Activated T-cell treated with anti-CD3 and anti-CD28 coated beads for 48 hours (primary cell): ENCODE measurements at places on chromosomes 7 and 10.

DNA sequence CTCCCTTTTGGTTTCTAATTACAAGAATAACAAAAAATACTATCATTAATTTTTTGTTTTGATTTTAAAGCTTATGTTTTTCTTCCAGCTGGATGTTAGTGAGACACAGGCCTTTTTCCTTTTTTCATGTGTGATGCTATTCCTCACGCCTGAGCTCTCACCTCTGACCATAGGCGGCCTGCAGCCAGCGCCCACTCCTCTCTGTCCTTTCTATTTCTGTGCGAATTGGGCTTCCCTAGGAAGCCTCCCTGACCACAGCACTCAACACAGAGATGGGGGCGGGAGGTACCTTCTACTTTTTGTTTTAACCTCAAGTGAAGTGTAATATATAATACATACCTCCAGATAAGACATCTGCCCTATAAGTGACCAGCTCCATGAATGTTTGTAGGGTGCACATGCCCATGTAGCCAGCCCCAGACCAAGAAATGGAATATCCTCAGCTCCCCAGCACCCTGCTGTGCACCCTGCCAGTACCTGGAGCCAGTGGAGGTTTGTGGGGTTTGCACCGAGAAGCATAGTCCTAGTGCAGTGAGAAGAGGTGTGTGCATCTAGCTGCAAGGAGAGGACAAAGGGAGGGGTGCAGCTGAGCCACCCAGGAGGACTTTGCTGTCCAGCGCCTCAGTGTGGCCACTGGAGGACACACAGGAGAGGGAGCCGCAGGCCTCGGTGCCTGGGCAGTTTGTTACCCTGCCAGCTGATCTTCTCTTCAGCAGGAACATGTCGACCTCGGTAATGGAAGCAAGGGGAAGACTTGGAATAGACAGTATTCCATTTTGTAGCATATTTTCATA, 38.5 kb downstream of the BNIP3 start:
- no peak for DNase-seq

GRCh38 chr10:24382596-24382978, 173.6 kb downstream of the KIAA1217 start:
- DNase-seq = peak; percentile 12

- no peak for DNase-seq
Observed at GRCh38 chr10:61683319-61683718, 20.6 kb downstream of the CABCOCO1 start.

DNA sequence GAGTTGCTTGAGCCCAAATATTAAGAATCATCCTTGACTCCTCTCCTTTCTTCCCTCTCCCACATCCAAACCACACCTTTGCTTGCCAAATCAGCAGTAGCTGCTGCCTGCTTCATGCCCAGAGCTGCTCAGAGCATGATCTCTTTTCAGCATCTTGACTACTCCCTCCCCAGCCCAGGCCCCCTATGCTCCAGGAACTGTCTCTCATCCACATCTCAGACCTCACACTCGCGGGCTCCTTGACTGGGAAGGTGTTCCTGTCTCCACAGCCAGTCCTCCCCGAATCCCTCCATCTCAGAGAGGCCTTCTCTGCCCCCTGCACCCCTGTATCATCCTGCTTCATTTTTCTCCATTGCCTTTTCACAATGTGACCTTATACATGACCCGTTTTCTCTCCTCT, 157.0 kb downstream of the DNAJB6 start:
- no peak for DNase-seq

- DNase-seq = no peak
Observed at GRCh38 chr7:151699147-151699927, 177.6 kb downstream of the PRKAG2 start.

DNA sequence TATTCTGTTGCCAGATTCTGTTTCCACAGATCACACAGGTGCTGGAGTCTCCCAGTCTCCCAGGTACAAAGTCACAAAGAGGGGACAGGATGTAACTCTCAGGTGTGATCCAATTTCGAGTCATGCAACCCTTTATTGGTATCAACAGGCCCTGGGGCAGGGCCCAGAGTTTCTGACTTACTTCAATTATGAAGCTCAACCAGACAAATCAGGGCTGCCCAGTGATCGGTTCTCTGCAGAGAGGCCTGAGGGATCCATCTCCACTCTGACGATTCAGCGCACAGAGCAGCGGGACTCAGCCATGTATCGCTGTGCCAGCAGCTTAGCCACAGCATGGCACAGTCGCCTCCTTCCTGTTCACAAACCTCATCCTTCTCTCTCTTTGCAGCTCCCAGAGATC, 237.5 kb upstream of the PRSS1 start:
- no peak for DNase-seq

DNA sequence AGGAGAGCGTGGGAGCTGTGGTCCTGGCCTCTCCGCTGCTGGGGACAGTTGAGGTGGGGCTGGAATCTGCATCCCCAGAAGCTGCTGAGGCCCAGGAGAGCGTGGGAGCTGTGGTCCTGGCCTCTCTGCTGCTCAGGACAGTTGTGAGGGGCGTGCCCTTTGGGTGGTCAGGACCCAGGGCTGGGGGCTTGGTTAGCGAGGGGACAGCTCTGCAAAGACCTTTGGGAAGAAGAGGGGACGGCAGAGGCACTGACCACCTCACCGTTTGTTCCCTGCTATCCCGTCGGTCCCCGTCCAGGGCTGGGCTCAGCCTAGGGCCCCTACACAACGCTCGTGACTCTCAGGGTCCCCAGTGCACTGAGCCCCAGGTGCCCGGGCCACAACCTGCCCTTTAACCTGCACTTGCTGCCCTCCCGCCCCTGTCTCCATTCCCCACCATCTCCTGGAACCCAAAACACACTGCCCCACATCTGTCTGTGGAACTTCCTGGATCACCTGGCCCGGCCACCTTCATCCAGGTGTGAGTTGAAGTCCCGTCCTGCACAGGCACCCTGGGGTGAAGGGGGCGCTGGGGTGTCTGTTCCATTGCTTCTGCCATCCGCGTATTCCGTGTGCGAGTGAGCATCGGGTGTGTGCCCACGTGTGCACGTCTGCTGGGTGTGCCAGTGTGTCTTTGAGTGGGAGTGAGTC, 14.1 kb downstream of the FOXL3 start:
- DNase-seq = no peak

- no peak for DNase-seq
Observed at GRCh38 chr10:59587083-59587755, 122.4 kb downstream of the SLC16A9 start.

DNA sequence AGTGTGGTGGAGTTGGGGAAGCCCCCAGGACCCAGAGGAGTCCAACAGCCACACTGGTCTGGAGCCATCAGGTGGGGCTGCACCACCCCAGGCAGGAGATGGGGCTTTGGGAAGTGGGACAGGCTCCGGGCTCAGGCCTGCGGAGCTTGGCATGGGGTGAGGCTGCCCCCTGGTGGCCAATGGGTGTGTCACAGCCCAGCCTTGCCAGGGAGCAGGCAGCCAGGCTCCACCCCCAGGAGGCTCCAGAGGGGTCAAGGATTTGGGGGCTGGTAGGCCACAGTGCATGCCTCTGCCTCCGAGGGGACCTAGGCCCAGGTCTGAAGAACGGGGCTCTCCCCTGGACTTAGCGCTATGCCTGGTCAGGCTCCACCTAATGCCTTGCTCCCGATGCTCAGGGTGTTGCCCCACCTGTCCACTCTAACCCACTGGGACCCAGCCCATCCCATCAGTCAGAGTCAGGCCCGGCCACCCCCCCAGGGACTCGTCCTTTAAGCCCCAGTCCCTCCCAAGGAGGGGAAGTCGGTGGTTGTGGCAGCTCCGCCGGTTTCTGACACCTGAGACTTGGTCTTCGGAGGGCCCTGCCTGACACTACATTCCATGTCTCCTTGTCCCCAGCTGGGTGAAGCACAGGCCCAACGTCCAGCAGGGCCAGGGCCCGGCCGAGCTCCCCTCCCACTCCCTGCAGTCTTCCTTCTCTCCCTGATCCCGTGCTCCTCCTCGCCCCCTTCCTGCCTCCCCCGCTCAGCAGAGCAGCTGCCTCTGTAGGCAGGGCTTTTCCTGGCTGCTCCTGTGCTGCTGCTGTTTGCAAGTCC, 11.3 kb upstream of the SAMD8 start:
- peak; percentile 81 for DNase-seq

DNA sequence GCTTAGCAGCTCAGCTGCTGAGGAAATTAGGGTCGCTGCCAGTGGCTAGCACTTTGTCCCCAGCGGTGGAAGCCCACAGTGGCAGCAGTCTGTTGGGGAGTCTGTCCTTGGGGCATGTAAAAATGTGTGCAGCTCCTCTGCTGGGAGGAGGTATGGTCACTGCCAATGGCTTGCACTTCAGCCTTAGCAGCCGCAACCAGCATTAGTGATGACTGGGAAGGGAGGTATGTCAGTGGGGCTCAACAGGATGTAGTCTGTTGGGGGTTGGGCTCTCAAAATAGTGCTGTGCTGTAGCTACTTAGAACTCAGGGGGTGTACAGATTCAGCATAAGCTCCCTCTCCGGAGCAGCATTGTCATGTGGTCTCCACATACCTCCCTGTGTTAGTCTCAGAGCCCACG, 189.9 kb downstream of the ZEB1 start:
- DNase-seq = no peak

- DNase-seq = no peak
Observed at GRCh38 chr7:80940539-80941207, 21.8 kb upstream of the SEMA3C start.

GRCh38 chr10:132429281-132430230, 32.6 kb downstream of the PWWP2B start:
- no peak for DNase-seq

DNA sequence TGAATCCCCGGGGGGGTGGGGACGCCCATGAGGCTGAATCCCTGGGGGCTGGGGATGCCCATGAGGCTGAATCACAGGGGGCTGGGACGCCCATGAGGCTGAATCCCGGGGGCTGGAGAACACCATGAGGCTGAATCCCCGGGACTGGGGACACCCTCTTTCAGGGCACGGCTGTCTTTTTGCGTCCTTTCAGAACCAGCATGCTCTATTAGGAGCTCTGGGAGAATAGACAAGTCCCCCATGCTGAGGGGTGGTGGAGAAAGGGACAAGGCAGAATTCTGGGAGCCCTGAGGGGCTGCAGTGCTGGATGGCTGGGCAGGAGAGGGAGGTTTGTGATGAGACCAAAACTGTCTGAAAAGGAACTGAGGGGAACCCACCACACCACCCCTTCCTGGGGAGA, 257.3 kb upstream of the TCERG1L start:
- no peak for DNase-seq

DNA sequence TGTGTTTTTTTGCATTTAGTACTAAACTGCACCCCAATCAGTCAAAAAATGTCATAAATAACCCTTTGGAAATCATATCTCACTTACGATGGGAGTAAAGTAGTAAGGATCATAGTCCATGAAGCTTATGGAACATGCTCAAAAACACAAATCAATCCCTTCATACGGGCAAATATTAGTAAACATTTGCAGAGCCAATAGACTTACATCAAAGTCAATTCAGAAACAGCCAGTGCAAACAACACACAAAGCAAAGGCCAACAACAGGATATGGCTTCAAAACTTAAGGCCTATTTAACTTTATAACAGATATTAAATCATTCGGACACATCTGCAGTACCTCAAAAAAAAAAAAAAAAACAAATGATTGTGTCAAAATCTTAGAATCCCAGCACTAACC, 32.1 kb downstream of the SGCE start:
- DNase-seq = no peak

- DNase-seq = no peak
Observed at GRCh38 chr10:18260310-18260922, 120.2 kb downstream of the CACNB2 start.
